ENCODE measurements at places on chromosomes 4 and X.
A peak's percentile ranks its signal among the peaks of the same experiment; 100 is the strongest.

DNA sequence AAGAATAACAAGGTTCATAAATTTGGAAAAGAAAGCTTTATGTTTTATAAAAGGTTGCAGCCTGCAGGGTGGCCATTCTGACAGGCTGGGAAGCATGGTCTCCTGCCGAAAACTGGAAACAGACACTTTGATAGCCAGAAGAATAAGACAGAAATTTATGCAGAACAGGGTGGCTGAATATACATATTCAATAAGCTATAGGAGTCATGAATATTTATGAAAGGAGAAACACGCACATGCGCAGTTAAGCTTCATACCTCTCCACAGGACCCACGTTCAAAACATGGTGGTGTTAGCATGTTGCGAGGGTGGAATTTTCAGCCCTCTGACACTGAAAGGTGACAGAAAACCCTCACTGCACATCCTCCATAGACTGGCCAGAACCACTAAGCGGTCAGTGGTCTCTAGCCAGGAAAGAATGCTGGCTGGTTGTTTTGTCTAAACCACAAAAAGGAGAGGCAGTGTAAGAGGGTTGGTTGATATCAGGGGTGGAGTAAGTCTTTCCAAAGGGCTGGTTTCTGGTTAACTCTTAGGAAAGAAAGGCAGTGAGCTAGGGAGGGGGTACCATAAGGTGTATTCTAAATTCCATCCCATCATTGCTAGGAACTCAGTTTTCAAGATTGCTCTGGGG lies 58.2 kb downstream of the ANXA10 start:
- no peaks in the 10 kb centered on the region for H3K36me3 ChIP-seq
- no peak for DNase-seq
- no peaks in the 10 kb centered on the region for H3K4me1 ChIP-seq
- no peak overlapping the region for H3K27ac ChIP-seq
- H3K27me3 ChIP-seq = no peaks in the 10 kb centered on the region

GRCh38 chr4:95516528-95517017 lies 32.2 kb downstream of the UNC5C start:
- H3K4me3 ChIP-seq = no peak overlapping the region
- no peaks in the 10 kb centered on the region for H3K27me3 ChIP-seq
- H3K4me1 ChIP-seq = no peaks in the 10 kb centered on the region
- peak; percentile 15 for DNase-seq

GRCh38 chr4:156971676-156972378 lies at the start of gene PDGFC:
PDGFC (minus strand) TSS chr4:156971799; CDS start chr4:156970903, 896 bp downstream.
- H3K27me3 ChIP-seq = no peaks in the 10 kb centered on the region
- peak within 1 kb of the TSS; percentile 77 for H3K27ac ChIP-seq
- H3K4me3 ChIP-seq = peak within 1 kb of the TSS; percentile 84
- peaks cover 26% of the 10 kb centered on the region for H3K4me1 ChIP-seq

DNA sequence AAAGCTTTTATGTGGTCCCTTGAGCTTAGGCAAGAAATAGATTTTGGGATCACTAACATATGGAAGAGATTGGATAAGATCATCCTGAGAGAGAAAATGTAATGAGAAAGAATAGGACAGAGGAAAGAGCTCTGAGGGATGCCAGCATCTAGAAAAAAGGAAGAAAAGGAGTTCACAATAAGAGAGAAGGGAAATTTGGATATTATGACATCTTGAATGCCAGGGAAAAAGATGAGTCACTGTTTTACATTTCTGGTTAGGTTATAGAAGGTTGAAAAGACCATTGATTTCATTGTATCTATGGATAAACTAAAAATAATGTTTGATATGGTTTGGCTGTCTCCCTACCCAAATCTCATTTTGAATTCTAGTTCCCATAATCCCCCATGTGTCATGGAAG lies 208.5 kb downstream of the MAD2L1 start:
- no peaks in the 10 kb centered on the region for H3K27me3 ChIP-seq
- no peak for DNase-seq
- no peaks in the 10 kb centered on the region for H3K36me3 ChIP-seq
- H3K4me1 ChIP-seq = peaks cover 9% of the 10 kb centered on the region
- no peak overlapping the region for H3K27ac ChIP-seq

DNA sequence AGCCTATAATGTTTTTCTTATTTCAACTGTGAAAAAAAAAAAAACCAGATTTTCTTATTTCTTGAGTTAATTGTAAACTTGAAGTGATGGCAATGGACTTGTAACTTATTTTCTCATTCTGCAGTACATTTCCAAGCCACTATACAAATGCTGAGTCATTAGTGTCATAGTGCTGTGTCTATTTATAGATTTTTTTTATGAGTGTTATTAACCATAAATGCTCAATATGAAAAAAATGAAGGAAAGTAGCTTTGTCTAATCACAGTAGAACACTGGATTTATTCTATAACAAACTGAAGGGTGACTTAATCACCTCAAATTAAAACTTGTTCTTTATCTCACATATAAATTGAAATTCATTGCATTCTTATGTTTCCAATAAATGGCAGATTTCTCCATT lies 718.6 kb downstream of the CCSER1 start:
- no peaks in the 10 kb centered on the region for H3K27me3 ChIP-seq
- no peak overlapping the region for H3K27ac ChIP-seq
- no peaks in the 10 kb centered on the region for H3K36me3 ChIP-seq
- no peak for DNase-seq

DNA sequence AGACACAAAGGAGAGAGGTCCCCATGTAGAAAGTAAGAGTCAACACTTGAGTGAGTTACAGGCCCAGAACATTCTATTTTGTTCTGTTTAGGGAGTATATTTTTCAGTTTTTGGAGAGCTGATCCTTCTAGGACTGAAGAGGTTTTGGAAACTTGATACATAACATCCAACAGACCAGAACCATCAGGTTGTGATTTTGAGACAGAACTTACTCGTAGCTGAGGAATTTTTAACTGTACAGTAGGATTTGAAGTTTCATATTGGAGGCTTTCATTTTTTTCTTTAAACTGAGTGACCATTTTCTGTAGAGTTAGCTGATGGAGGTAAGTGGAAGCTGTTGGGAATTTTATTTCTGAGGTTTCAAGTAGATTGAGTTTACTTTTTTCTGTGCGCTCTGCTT lies 73.3 kb downstream of the NCAPG start:
- no peak for DNase-seq
- no peaks in the 10 kb centered on the region for H3K4me1 ChIP-seq
- H3K27me3 ChIP-seq = no peaks in the 10 kb centered on the region
- no peak overlapping the region for H3K4me3 ChIP-seq
- H3K36me3 ChIP-seq = peaks cover 11% of the 10 kb centered on the region

DNA sequence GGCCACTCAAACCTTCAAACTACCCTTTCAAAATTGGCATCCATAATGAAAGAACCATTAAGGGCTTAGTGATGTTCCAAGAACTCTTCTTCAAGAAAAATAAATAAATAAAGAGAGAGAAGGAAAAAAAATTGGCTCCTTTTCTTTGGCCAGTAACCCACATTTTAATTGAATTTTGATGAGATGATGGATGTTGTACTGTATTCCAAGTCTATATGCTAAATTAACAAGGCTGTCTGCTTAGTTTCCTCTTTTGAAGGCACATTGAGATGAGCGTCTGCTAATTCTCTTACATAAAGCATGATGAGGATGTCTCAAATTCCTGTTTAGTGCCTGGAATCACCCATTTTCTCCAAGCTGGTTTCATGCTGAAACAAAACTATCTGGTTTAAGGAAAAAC lies 33.4 kb downstream of the PHOX2B start:
- no peak overlapping the region for H3K27ac ChIP-seq
- DNase-seq = no peak
- H3K27me3 ChIP-seq = peaks cover 4% of the 10 kb centered on the region
- H3K4me1 ChIP-seq = no peaks in the 10 kb centered on the region

DNA sequence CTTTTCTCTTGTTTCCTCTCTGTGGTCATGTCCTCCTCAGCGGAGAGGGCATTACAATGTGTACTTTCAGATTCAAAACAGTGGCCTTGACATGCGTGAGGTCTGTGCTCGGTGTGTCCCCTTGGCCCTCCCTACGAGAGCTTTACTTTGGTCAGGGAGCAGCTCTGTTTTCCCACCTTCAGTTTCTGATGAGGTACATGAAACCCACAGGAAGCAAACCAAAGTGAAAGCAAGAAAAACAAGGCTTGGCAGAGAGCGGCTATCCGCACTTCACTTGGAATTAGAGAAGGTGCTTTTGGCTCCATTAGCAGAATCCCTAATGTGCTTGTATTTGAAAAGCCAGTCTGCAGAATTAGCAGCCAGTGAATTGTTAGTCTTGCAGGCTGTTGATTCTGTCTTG lies 19.5 kb upstream of the BOD1L1 start:
- no peak overlapping the region for H3K27ac ChIP-seq
- H3K4me1 ChIP-seq = no peaks in the 10 kb centered on the region
- H3K4me3 ChIP-seq = no peak overlapping the region

GRCh38 chrX:936979-937769 lies 275.3 kb downstream of the CRLF2 start:
- H3K27ac ChIP-seq = no peak overlapping the region
- no peaks in the 10 kb centered on the region for H3K4me1 ChIP-seq
- H3K4me3 ChIP-seq = no peak overlapping the region

GRCh38 chrX:32644476-32645245 lies 566.7 kb downstream of the DMD start:
- no peak overlapping the region for H3K27ac ChIP-seq
- no peaks in the 10 kb centered on the region for H3K27me3 ChIP-seq
- no peaks in the 10 kb centered on the region for H3K36me3 ChIP-seq
- DNase-seq = no peak
- H3K4me3 ChIP-seq = no peak overlapping the region

DNA sequence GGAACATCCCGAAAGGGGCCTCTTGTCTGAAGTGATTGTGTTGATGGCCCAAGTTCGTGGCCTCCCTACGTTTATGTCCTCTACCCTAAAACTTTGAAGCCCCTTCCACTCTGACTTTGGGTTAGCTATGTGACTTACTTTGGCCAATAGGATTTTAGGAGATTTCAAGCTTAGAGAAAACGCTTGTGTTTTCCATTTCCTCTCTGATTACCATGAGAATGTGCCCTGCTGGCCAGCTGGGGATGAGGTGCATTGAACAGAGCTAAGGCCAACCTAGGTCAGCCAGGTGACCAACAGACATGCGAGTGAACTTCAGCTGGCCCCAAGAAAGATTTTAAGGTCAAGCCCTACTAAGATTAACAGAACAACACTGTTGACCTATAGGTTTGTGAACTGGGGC lies 82.4 kb downstream of the SLC2A9 start:
- no peaks in the 10 kb centered on the region for H3K4me1 ChIP-seq
- H3K27me3 ChIP-seq = no peaks in the 10 kb centered on the region
- H3K27ac ChIP-seq = no peak overlapping the region
- no peak for DNase-seq
- peaks cover 29% of the 10 kb centered on the region for H3K36me3 ChIP-seq
- H3K4me3 ChIP-seq = no peak overlapping the region

- no peak overlapping the region for H3K4me3 ChIP-seq
- H3K36me3 ChIP-seq = no peaks in the 10 kb centered on the region
These were observed 412.0 kb upstream of the NR3C2 start for GRCh38 chr4:148854203-148854602.

DNA sequence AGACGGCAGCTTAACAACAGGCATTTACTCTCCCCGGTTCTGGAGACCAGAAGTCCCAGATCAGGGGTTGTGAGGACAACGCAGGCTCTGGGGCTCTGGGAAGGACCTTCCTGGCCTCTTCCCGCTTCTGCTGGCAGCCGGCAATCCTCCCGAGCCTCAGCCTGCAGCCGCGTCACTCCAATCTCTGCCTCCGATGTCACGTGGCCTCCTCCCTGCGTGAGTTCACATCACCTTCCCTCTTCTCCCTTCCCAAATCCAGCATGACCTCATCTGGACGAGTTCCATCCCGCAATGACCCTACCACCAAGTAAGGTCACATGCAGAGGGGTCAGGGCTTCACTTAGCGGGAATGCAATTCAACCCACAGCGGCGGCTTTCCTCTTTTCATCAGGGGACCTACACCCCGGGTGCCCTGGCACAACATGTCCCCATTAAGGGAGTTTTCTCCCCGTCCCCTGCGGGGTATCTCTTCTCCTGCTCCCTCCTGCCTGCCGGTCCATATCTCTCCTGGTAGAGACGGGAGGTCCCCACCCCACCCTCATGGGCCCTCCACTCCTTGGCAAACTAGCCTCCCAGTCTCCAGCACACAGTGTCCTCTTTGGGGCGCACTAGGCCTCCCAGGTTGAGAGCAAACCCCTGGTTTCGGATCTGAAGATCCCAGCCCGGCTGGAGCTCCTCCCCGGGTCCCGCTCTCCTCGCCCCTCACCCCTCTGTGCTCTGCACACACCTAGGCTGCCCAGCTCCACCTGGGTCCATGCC lies 25.5 kb downstream of the ABLIM2 start:
- no peaks in the 10 kb centered on the region for H3K36me3 ChIP-seq
- no peak for DNase-seq
- no peak overlapping the region for H3K4me3 ChIP-seq
- peaks cover 5% of the 10 kb centered on the region for H3K27me3 ChIP-seq
- H3K27ac ChIP-seq = no peak overlapping the region

GRCh38 chr4:111793433-111794091 lies 351.7 kb upstream of the FAM241A start:
- no peaks in the 10 kb centered on the region for H3K27me3 ChIP-seq
- no peaks in the 10 kb centered on the region for H3K36me3 ChIP-seq
- H3K4me3 ChIP-seq = no peak overlapping the region
- no peak overlapping the region for H3K27ac ChIP-seq
- no peak for DNase-seq
- H3K4me1 ChIP-seq = peaks cover 22% of the 10 kb centered on the region

DNA sequence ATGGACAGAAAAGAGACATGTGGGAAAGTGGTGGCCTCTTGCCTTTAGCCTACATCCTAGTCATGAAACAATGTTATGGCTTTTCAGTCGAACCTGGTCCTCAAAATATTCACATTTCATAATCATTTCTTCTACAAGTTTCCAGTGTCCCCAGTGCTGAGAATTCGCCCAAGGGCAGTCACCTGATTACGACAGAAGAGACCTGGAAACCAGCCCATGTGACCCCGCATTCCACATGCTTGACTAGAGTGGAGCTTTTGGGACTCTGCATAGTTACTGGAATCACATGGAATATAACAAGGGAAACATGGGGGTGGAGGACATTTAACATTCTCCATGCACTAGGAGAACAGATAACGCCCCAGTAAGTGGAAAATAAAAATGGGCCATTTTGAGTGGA lies 100.1 kb downstream of the PPARGC1A start:
- no peaks in the 10 kb centered on the region for H3K36me3 ChIP-seq
- no peaks in the 10 kb centered on the region for H3K27me3 ChIP-seq

- no peaks in the 10 kb centered on the region for H3K4me1 ChIP-seq
- no peaks in the 10 kb centered on the region for H3K27me3 ChIP-seq
- peaks cover 3% of the 10 kb centered on the region for H3K36me3 ChIP-seq
- no peak overlapping the region for H3K4me3 ChIP-seq
- no peak overlapping the region for H3K27ac ChIP-seq
- DNase-seq = no peak
These were observed 33.7 kb downstream of the SH3RF1 start for GRCh38 chr4:169236873-169237626.

DNA sequence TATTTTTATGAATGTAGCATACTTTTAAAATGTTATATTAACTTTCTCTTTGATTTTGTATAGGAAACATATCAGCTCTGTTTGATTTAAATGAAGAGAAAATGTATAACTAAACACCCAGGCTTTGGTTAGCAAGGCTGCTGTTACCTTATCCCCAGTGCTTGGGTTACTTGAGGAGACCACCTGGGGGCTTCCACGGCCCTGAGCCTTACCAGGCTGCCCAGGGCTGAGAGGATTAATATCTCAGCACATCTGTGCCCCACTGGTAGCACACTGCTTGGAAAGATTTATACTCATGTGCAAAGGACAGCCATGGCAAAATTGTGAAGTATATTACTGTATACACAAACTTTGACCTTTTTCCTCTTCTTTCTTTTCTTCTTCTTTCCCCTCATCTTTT lies 752.9 kb downstream of the RAPGEF2 start:
- H3K27me3 ChIP-seq = no peaks in the 10 kb centered on the region
- no peak overlapping the region for H3K4me3 ChIP-seq
- DNase-seq = no peak
- H3K4me1 ChIP-seq = no peaks in the 10 kb centered on the region
- H3K27ac ChIP-seq = no peak overlapping the region
- no peaks in the 10 kb centered on the region for H3K36me3 ChIP-seq

Data from large intestine (tissue), 12 donors.